Type B pancreatic cell (in vitro differentiated cells): ENCODE measurements at places on chromosomes 12 and 14. TPM values are rescaled to one million over a fixed set of nuclear protein-coding genes. Genes with fewer than 3 reads are reported as not detected.

The ZNF891 gene
- total RNA-seq: 2.0 and 4.2 TPM in 2 replicates

The LGMN gene
- total RNA-seq: 71.2 and 80.3 TPM in 2 replicates

The LRRK2 gene
- 0.75 and 1.4 TPM in 2 replicates for total RNA-seq

The HCAR1 gene
- total RNA-seq: 5.0 and 7.4 TPM in 2 replicates

The SNRPF gene
- total RNA-seq: 31.9 and 42.9 TPM in 2 replicates

The PGF gene
- total RNA-seq: 8.4 and 16.8 TPM in 2 replicates

The KRT75 gene
- not detected in 2 replicates for total RNA-seq

The IL26 gene
- not detected in 2 replicates for total RNA-seq

The CLEC9A gene
- not detected in 2 replicates for total RNA-seq

The VWF gene
- total RNA-seq: 0.70 and 1.3 TPM in 2 replicates

The KRT2 gene
- not detected in 2 replicates for total RNA-seq

The OTOGL gene
- 0.27 and 0.83 TPM in 2 replicates for total RNA-seq

The TC2N gene
- 19.4 and 42.2 TPM in 2 replicates for total RNA-seq

The PCED1B gene
- total RNA-seq: 0.41 and 0.55 TPM in 2 replicates

The MBD6 gene
- 87.5 and 94.7 TPM in 2 replicates for total RNA-seq

The HIP1R gene
- 40.5 and 45.5 TPM in 2 replicates for total RNA-seq

The PRKAB1 gene
- total RNA-seq: 26.5 and 32.5 TPM in 2 replicates

The ACIN1 gene
- total RNA-seq: 214 and 342 TPM in 2 replicates

The ZBTB25 gene
- 7.6 and 11.3 TPM in 2 replicates for total RNA-seq

DNA sequence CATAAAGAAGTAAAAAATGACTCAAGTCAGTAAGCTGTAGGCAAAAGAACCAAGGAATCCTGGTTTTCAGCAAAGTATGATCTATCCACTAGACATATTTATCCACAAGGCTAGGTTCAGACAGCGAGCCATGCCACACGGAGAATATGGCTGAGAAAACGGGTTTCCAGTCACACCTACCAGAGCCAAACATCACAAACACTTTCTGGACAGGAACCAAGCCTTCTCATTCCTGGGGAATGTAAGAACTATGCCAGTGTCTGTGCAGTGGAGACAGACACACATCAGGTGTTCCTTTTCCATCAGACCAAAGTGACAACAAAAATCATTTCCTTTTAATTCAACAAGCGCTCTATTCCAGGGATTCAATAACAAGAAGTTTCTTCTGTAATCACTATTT lies 41.1 kb downstream of the AREL1 start:
- no peak for DNase-seq

DNA sequence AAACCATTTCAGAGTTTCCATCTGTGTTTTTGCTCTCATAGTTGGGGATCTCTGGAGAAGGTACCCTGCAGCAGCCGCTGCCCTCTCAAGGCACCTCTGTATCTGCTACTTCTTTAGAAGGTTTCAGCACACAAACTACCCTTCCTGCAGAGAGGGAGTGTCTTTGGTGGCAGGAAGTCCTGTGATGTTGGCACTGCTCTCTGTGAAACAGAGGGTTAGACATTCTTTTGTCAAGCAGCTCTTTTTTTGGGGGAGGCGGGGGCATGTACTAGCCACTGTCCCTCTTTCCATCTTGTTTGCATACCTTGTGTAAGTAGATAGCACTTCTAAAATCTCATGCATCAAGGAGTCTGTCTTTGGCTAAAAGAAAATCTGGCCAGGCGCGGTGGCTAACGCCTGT lies 352.6 kb downstream of the BMP4 start:
- DNase-seq: no peak

DNA sequence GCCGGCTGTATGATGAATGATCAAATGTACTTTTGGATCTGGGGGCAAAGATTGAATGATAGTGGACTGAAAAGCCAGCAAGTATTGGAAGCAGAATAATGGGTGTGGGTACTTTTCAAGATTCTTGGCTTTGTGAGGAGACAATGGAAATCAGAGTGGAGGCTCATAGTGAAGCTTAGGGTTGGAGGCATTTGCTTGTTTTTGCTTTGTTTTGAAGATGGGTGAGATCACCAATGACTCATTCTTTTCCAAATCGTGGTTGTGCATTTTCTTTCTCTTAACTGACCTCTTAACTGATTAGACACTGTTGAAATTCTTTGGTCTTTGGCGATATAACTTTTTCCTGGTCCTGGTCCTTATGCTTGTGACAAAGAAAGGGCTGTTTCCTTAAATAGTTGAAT lies 54.4 kb downstream of the PELI2 start:
- no peak for DNase-seq

DNA sequence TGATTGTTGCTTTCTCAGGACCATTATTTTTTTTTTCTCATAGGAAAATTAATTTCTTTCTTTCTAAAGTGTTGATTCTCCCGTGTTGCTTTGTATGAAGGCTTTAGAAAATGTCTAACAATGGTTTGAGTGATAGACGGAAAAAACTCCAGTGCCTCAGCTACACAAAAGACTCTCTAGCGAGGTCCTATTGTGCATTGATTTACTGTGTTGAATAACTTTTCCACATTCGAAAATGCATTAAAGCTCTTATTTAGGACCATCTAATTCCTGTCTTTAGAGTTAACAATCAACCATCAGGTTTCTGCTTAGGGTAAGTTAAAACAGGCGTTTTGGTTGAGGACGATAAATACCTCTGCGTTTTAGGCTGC lies 99.6 kb downstream of the PTPN11 start:
- DNase-seq: no peak

- DNase-seq: no peak
These were observed 466.0 kb downstream of the RAD51B start for GRCh38 chr14:68285421-68286179.

DNA sequence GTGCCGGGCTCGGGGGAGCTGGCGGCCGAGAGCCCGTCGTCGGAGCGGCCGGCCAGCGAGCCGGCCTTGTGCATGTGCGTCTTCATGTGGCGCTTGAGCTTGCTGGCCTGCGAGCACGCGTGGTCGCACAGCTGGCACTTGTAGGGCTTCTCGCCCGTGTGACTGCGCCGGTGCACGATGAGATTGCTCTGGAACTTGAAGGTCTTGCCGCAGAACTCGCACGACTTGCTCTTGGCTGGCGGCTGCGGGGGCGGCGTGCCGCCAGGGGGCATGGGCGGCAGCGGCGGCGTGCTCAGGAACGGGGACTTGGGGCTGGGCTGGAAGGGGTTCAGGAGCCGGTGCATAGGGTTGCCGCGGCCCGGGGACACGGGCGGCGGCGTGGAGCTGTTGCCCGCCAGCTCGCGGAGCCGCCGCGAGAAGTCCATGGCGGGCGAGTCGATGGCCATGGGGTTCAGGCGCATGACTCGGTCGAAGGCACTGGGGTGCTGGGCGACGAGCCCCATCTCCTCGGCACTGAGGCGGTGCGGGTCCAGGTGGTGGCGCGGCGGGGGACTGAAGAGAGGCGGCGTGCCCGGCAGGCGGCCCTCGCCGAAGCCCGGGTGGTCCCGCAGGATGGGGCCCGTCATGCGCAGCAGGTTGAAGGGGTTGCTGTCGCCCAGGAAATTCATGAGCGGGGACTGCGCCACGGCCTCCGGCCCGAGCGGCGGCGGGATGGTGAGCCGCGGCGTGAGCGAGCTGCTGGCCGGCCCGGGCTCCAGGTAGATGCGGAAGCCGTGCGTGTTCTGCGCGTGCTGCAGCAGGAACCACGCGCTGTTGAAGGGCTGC lies 96.5 kb downstream of the BCL11B start:
- no peak for DNase-seq

- no peak for DNase-seq
These were observed 15.4 kb upstream of the TMEM120B start for GRCh38 chr12:121697093-121697698.

DNA sequence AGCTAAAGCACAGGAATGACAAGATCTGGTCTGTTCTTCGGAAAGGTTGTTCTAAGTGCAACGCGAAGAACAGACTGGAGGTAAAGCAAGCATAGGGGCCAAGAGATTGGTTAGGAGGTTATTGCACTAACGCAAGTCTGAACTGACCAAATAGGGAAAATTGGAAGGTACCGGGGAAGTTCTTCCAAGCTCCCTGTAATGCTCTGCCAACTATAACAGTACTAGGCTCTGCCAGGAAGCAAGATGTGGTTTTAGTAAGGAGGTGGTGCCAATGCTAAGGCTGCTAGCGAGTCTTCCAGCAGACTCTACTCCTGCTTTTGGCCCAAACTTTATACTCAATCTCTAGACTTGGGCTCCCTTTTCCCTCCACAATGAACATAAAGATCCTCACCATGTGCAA lies 138.6 kb downstream of the PAWR start:
- DNase-seq: no peak

- DNase-seq: no peak
These were observed 17.6 kb upstream of the SLC2A13 start for GRCh38 chr12:40123496-40123895.

- no peak for DNase-seq
These were observed 349.4 kb upstream of the NOVA1 start for GRCh38 chr14:26947265-26947664.

- DNase-seq: no peak
These were observed 2.0 kb downstream of the SYNE3 start for GRCh38 chr14:95514131-95515079.

GRCh38 chr12:66269757-66270383 lies 32.4 kb upstream of the HELB start:
- DNase-seq: no peak

DNA sequence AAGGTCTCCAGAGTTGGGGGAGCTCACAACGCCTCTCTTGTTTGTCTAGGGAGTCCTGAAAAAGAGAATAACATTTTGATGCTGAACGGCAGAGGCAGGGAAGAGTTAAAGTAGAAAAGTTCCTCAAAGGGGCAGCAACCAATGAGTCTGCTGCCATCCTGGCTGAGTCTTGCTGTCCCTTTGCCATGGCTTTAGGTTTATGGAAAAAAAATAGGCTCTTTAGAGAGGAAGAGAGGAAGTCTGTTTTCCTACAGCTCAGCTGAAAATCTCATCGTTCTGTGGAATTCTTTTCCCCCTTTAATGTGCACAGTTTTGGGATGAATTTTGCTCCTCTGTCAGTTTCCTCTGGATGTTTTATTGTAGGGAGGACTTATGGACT lies 314.8 kb upstream of the TBX3 start:
- no peak for DNase-seq

- DNase-seq: no peak
These were observed 19.4 kb downstream of the CAND1 start for GRCh38 chr12:67288561-67288960.

- DNase-seq: no peak
These were observed 249.7 kb downstream of the FOXG1 start for GRCh38 chr14:29016050-29016900.

GRCh38 chr12:5138845-5139244 lies 95.2 kb downstream of the KCNA5 start:
- no peak for DNase-seq

DNA sequence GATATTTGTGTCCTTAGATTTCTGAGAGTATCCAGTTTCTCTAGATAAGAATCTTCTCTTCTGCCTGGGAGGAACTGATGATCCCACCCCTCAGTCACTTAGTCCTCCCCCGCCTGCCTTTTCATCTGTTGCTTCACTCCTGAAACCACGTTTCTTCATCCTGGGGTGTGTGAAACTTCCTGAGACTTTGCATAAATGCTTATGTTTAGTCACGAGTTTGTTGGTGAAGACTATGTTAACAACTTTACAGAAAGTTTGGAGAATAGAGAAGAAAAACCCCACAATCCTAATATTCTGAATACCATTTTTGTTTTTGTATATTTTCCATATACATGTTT lies 33.2 kb downstream of the MARK3 start:
- DNase-seq: no peak

DNA sequence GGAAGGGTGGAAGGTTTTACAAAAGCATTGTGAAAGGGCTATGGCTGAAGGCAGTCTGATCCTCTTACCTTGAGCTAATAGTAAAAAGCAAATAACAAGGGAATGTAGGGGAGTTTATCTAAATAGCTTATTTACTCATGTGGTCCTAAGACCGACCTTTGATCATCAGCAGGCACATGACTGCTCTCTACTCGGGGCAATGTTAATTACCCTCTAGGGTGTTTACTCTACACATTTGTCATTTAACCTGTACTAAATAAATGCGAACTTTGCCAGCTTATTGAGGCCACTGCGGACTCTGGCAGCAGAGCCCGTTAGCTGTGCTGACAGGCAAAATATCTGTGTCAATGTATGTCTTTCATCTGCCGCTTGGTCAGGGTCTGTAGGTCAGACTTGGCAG lies 768.3 kb upstream of the ATXN7L3B start:
- DNase-seq: no peak

- no peak for DNase-seq
These were observed 167.9 kb downstream of the PAX9 start for GRCh38 chr14:36829547-36829946.

- no peak for DNase-seq
These were observed 88.3 kb downstream of the NPAS3 start for GRCh38 chr14:33026850-33027430.

DNA sequence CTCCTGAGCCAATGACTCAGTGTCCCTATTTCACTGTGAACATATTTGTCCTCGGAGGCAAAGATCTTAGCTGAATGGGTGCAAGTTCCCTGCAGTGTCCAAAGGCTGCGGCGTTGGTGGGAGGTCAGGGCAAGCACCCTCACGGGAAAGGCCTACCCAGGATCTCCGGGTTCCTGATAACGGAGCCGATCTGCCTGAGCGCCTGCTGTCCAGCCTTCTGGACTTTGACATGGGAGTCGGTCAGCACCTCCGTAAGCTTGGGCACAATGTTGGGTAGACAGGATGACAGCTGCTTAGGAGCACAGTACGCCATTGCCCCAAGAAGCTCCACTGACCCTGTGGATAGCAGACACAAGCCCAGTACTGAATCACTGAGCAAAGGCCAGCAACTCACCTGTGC lies 31.5 kb upstream of the RAB35 start:
- no peak for DNase-seq

DNA sequence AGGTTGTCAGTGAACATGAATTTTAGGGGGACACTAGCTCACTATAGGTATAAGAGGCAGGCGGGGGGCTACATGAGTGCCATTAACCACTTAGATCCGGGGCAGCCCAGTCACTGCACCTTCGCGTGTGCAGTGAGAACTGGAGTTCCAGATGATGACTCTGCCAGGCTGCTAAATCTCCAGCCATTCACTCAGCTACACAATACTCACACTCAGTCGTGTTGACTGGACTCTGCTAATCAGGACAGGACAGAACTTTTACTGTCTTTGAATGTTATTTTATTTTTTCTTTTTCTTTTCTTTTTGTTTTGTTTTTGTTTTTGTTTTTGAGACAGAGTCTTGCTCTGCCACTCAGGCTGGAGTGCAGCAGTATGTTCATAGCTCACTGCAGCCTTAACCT lies 465.6 kb downstream of the AACS start:
- DNase-seq: no peak

- DNase-seq: no peak
These were observed 42.0 kb upstream of the A2ML1 start for GRCh38 chr12:8780389-8780788.

GRCh38 chr14:104968541-104969401 lies 9.4 kb downstream of the AHNAK2 start:
- DNase-seq: no peak

GRCh38 chr14:34237081-34237480 lies 225.0 kb downstream of the SPTSSA start:
- no peak for DNase-seq

DNA sequence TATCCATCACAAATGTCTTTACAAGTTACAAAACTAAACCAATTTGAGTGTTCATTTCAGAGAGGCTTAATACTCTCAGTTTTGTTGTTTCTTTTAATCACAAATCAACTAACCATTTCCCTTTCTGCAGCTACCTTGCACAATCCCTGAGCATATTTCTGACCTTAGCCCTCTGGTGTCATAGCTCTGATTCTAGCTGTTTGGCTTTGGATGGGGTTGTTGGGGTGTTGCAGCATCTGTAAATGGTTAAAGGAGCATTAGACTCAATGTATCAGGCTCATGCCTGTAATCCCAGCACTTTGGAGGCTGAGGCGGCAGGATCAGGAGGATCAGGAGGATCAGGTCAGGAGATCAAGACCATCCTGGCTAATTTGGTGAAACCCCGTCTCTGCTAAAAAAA lies 461.4 kb downstream of the NRXN3 start:
- DNase-seq: no peak
